NCI-H2171 treated with DMSO at 0.1 percent for 48 hours (cell line): ENCODE measurements at places on chromosomes 5 and 9.

DNA sequence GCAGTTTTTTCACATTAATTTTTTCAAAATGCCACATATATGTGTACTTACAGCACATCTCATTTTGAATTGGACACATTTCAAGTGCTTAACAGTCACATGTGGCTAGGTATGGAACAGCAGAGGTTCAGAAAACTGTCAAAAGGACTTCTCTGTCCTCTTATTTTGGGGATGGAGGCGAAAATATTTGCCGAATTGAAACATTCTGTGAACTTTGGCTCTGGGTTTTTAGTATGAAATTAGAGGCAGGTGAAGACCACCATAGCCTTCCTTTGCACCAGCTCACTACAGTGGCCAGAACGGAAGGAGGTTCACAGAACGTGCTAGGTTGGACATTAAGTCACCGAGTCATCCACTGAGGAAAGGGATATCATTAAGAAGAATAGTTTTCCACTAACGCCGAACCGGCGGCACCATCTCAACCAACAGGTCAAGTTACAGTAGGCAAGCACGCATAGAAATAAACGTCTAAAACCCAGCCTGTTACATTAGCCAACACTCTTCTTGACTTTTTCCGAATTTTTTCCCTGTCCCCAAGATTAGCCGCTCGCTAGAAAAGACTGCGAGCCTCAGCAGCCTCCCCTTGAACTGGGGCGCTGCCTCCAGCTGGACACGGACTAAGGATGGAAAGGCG is 1.8 kb upstream of the TLE4 start:
- no peak for DNase-seq

DNA sequence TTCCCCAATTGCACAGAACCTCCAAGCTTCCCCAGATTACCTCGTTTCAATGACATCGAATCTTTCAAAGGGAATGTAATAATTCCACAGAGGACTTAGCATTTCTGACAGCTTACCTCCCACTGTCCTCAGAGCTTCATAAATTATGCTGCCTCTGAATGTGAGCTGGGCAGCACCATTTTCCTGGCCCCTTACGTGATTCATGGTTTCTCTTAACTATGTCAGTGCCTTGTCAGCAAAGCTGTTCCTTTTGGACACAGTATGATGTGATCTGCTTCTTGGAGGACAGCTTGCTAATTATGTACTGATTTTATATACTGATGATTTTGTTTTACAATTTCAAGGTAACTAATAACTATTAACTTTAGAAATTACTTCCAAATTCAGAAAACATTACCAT is 27.7 kb upstream of the SSBP2 start:
- no peak for DNase-seq

GRCh38 chr5:5141625-5142525 is 1.7 kb downstream of the ADAMTS16 start:
- peak; percentile 67 for DNase-seq

- DNase-seq = no peak
Measured at GRCh38 chr5:135450336-135450735, 1.8 kb downstream of the TIFAB start.

- DNase-seq = no peak
Measured at GRCh38 chr5:142350021-142350420, 25.2 kb upstream of the SPRY4 start.

DNA sequence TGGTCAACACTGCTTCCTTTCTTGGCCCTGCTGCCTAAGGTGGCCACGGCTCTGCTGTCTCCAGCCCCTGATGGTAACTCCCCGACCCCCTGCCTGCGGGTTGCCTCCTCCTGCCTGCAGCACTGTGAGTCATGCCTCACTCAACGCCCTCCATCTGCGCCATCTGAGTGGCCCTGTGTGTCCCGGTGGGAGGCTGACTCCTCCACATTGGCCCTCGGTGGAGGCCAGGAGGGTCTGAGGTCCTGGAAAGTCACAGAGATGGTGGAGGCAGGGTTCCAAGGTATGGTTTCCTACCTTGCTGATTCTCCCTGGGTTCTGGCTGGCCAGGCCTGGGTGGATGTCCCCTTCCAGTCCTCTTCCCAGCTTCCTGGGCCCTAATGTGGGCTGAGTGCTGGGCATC is 64.5 kb upstream of the ADAMTS2 start:
- no peak for DNase-seq

- peak; percentile 8 for DNase-seq
Measured at GRCh38 chr5:180315762-180316212, 23.9 kb upstream of the MAPK9 start.

DNA sequence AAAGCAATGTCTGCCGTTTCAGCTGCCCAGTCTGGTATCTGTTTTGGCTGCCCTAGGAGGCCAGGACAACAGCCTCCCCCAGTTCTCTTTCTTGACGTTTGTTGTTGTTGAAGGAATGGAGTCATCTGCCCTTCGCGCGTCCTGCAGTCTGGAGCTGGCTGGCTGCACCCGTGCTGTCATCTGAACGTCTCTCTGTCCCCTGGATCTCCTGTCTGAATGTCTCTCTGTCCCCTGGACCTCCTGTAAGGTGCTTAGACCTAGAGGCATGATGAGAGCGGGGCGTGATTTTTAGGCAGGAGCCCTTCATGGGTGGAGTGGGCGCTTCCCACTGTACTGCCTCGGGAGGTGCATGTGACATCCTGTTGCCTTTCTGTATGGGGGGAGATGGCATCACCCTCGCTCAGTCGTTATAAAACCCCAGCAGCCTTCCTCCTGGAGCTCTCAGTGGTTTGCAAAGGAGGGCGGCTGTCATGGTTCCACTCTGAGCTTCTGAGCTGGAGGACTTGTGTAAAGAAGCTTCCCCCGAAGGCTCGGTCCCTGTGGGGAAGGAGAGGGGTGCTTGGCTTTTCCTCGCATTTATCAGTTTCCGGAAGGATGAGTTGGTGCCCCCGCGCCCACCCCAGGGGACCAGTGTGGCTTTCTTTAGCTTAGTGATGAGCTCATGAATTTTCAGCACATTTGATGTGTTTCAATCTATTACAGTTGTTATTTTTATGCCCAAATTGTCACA is 49.8 kb upstream of the OLFM1 start:
- DNase-seq = no peak

- DNase-seq = no peak
Measured at GRCh38 chr5:125393221-125393815, 646.9 kb upstream of the ZNF608 start.

DNA sequence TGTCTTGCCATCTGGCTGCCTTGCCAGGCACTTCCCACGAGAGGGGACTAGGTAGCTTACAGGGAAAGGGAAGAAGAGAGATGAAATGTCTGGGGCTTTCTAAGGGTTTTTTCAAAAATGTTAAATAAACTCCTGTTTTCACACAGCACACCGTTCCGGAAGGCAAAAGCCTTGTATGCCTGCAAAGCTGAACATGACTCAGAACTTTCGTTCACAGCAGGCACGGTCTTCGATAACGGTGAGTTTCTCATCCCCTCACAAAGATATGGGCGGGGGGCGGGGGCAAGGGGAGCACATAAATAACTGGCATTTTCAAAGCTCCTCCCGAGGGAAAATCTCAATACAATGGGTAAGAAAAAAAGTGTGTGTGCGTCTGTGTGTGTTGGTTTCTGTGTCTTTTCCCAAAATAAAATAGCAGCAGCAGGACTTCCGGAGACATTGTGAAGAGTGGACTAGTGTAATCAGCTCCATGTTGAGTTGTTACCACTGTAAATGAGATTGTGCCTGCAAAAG is 189.6 kb downstream of the NR3C1 start:
- DNase-seq = no peak

DNA sequence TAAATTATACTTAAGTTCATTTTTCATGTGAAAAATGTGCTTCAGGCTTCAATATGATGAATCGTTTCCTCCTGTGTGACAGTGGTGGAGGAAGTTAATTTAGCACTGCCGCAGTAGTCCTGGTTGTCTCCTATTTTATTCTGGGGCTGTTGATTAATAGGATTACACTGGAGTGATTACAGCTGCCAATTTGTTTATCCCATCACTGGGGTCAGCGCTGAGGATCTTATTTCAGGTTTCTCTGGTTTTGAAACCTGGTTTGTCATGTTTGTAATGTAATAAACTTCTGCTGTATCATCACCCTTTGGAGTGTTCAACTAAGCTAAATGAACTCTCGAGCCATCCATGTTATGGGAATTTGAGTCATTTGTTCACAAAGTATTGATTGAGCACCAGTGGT is 241.7 kb upstream of the KCNN2 start:
- no peak for DNase-seq

GRCh38 chr9:131461166-131461565 is 41.6 kb upstream of the POMT1 start:
- no peak for DNase-seq

GRCh38 chr9:136104488-136104800 is 9.4 kb upstream of the NACC2 start:
- DNase-seq = no peak

DNA sequence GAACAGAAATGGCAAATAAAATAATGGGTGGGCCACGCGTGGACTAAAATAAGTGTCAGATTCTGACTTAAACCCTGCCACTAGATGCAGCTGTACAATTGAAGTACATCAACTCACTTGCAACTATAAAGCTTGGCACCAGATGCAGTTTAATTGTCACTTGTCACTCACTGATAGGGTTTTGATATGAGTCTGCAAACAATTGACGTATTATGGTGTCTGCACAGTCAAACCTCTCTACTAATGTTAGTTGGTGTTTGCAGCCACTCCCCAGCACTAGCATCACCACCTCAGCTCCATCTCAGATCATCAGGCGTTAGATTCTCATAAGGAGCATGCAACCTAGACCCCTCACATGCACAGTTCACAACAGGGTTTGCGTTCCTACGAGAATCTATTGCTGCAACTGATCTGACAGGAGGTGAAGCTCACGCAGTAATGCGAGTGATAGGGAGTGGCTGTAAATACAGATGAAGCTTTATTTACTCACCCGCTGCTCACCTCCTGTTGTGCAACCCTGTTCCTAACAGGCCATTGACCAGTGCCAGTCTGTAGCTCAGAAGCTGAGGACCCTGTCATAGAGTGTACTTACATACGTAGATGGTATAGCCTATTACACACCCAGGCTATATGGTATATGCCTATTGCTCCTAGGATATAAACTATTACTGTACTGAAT is 72.1 kb upstream of the SEMA6A start:
- no peak for DNase-seq

DNA sequence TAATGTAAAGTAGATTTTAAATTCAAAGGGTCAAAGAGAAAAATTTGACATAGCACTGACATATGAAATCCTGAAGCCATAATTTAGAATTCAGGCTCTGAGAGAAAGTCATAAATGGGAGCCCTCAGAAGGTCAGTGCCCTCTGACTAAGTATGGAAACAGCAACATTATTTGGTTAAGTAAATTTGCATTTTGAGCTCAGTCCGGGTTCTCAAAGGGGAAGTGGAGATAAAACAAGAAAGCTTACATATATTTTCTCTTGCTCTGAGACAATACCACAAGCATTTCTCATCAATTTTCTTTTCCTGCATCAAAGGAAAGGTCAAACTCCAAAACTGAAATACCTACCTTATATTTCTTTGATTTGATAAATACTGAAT is 348.0 kb downstream of the SEMA5A start:
- DNase-seq = no peak
